ENCODE measurements at places on chromosomes 13 and 19.

DNA sequence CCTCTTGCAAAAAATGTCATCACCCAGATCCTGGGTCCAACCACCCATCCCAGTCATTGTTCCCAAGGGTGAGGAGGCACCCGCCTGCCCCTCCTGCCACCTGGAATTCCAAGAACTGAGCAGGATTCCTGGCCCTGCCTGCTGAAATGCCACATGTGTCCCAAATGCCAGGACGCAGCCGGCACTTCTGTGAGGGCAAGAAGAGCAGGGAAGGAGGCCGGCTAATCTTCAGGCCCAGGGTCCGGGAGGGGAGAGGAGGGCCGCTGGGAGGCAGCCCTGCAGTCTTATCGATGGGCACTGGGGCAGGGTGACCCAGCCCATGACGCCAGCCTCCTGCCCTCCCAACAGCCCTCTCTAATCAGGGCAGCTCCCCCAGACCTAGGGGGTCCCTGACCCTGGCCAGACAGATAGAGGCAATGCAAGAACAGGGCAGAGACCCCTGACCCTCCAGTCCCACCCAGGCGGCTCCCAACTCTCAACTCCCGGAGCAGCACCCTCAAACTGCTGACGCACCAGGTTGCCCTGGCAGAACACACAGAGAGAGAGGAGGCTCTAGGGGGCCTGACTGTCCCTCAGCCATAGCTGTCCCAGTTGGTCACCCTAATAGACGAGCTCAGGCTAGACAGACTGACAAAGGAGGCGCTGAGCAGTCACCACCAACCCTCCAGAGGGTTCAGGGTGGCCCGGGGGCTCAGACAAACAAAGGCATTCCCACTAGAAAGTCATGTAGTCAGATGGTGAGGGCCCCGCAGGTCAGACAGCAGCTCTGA, 1.5 kb downstream of the MFSD12 start:
- DNase-seq: no peak

DNA sequence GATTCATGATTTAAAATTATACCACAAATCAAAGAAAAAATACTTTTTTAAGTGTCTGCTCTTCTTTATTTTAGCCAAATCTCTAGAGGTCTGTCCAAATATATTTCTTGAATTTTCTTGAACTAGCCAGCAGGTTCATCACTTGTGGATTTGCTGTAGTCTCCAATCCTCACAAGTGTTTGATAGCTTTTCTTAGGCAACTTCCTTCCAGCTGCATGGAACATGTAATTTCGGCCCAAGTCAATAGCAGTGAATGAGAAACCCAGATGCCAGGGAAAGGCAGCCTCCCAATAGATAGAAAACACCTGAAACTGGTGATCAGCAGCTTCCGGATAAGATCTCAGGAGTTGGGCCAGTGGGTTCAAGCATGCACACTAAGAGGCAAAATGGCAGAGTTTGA, 15.6 kb upstream of the RNASEH2B start:
- no peak for DNase-seq

GRCh38 chr13:114248011-114248410, 13.3 kb downstream of the CDC16 start:
- no peak for DNase-seq

- DNase-seq: no peak
Observed at GRCh38 chr19:44957526-44957925, 2.3 kb downstream of the CLPTM1 start.

- no peak for DNase-seq
Observed at GRCh38 chr19:30334841-30335240, 37.3 kb upstream of the ZNF536 start.

- peak; percentile 20 for DNase-seq
Observed at GRCh38 chr13:44364345-44365000, 9.2 kb upstream of the SERP2 start.

DNA sequence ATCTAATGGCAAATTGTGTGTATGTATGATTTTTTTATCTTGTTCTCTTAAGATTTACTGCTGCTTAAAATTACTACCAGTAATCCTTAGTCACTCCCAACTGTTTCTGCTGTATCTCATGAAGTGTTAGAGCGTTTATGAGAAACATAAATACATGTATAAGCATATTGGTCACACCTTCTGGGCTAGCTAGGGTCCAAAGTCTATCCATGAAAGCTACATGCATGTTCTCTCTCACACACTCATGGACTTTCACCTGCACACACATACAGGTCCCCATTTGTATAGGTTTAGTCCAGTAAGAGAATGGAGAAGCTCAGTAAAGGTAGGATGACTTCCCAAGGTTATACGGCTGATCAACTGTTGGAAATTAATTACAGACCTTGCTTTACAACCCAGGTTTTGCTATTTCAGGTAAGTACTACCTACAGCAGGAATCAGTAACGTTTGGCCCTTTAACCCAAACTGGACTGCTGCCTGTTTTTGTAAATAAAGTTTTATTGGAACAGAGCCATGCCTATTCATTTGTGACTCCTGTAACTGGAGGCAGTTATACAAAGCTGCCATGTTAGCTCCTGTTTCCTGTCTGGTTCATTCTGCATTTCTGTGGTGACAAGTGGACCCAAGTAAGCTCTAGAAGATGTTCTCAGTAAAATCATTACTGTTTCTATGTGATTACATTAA, 15.3 kb downstream of the METTL21C start:
- DNase-seq: no peak

- no peak for DNase-seq
Observed at GRCh38 chr13:23384111-23384510, 49.4 kb downstream of the SACS start.

DNA sequence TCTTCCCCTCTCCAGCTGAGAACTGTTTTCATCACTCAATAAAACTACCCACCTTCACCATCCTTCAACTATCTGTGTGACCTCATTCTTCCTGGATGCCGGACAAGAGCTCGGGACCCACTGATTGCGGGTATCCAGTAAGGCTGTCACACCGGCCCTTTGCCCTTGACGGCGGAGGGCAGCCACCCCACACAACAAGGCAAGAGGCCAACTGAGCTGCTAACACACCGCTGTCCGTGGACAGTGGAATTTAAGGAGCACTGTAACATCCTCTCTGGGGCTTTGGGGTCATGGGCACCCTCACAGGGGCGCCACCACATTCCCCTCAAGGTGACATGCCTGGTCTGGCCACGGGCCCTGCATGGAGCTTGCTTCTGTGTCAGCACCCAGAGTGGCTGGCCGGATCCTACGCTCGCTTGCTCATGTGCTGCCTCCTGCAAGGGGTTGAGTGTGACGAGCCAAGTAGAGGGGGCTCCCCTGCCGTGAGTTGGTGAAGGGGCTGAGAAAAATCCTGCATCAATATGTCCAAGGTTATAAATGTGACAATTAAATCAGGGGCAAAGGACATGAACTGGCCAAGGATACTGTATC, 31.4 kb downstream of the LHFPL6 start:
- DNase-seq: no peak

GRCh38 chr13:108618233-108618632, 11.2 kb upstream of the MYO16 start:
- DNase-seq: no peak

DNA sequence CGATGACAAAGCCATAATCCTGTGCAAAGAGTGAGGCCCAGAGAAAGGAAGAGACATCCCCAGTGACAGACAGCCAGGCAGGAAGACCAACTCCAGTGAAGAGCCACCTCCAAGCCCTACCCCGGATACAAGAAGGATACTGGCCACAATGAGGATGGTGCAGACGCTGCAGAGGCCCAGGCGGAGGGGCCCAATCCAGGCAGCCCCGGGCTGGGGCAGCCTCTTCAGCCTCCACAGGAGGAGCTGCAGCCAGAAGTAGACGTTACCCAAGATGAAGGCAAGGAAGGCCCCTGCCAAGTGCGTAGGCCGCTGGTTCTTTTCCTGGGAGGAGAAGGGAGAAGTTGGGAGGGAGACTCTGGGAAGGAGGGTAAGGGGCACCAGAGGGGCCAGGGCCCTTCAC, 8.5 kb downstream of the TMEM150B start:
- DNase-seq: no peak

DNA sequence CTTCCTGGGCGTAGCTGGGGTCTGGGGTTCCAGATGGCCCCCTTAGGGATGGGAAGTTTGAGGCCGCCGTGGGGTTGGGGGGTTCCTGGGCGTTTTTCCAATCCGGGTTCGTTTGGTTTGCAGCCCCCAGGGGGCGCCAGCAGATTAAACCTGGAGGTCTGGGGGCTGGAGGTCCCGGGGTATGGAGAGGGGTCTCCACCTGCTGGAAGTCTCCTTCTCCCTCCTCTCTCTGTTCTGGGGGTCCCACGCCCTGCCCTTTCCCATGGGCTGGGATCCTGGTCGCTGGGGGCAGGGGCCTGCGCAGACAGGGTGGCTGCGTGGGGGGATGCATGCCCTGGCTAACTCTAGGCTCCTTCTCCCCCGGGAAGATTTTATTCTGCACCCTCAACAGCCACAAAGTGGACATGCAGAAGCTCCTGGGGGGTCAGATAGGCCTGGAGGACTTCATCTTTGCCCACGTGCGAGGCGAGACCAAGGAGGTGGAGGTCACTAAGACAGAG, 899 bp downstream of the GIPC3 start:
- no peak for DNase-seq

GRCh38 chr19:10706990-10707389, 5.8 kb downstream of the QTRT1 start:
- DNase-seq: no peak

- DNase-seq: no peak
Observed at GRCh38 chr19:23804676-23805075, 46.0 kb upstream of the ZNF681 start.

GRCh38 chr19:925087-925525, 729 bp upstream of the ARID3A start:
- peak; percentile 86 for DNase-seq

DNA sequence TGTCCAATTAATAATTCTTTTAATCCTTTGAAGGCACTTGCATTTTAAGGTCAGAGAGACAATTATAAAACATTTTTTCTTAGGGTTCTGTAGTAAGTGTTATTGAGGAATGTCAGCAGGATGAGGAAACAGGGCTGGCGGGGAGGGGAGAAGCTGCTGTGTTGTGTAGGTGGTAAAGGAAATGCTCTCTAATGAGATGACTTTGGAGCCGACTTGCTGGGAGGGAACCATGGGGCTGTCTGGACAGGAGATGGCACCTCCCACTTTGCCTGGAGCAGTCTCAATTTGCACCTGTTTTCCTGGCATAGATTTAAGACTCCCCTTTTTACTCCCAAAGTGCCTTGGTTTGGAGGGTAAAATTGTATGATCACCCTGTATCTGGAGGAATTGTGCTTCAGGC, 230.4 kb downstream of the ATP8A2 start:
- DNase-seq: no peak

- no peak for DNase-seq
Observed at GRCh38 chr13:38045278-38046048, 175.9 kb upstream of the TRPC4 start.

DNA sequence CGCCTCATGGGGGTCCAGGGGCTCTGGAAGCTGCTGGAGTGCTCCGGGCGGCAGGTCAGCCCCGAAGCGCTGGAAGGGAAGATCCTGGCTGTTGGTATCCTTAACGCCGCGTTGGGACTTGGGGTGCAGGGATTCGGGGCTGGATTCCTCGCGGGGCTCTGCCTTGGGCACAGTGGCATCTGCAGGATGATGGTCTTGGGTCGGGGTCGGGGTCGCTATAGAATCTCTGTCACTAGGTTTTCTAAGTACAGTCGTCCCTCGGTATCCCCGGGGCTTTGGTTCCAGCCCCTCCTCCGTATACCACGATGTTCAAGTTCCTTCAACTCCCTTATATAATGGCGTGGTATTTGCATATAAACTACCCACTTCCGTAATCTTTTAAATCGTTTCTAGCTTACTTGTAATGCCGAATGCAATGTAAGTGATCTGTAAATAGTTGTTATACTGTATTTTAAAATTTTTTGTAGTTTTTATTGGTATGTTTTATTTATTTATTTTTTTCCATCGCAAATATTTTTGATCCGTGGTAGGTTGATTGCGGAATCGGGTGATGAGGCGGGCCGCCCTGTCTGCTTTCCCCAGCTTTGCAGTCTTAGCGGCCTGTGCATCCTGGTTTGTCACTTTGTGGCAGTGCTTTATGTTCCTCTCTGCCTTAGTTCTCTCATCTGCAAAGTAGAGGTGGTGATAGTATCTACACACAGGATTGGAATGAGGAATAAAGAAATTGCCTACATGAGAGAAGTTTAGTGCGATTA, 606 bp downstream of the ERCC5 start:
- DNase-seq: no peak

GRCh38 chr19:32333227-32333626, 12.2 kb upstream of the ZNF507 start:
- no peak for DNase-seq

DNA sequence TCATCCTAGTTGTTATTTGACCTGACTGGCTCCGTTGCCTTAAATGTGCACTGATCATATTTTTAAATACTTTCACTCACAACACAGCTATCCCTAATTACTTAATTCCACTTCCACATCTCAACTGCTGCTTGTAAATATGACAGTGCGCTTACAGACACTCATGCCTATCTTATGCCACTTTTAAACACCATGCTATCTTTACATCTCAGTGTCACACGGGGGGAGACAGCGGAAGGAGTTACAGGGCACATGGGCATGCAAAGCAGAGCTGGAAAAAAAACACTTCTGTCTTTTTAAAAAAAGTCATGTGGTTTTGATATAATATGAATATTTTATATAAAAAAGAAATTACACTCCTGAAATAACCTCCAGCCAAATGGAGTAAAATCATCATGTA, 44.1 kb downstream of the SMAD9 start:
- DNase-seq: no peak

DNA sequence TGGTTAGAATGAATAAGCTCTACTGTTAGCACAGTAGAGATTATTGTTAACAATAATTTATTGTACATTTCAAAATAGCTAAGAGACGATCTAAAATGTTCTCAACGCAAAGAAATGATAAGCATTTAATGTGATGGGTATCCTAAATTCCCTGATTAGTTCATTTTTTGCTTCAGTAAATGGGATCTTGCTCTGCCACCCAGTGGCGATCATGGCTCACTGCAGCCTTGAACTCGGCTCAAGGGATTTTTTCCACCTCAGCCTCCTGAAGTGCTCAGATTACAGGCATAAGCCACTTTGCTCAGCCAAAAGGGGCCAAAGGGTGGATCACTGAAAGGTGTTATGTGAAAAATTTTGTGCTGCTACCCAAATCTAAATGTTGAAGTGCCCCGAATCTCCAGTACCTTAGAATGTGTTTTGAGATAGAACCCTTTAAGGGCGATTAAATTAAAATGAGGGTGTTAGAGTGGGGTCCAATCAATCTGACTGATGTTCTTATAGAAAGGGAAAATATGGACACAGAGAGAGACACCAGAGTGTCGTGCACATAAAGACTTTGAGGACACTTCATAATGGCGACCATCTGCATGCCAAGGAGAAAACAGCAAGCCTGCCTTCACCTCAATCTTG, 31.5 kb upstream of the ZNF766 start:
- DNase-seq: no peak

- DNase-seq: no peak
Observed at GRCh38 chr13:38685974-38686576, 802 bp upstream of the FREM2 start.

DNA sequence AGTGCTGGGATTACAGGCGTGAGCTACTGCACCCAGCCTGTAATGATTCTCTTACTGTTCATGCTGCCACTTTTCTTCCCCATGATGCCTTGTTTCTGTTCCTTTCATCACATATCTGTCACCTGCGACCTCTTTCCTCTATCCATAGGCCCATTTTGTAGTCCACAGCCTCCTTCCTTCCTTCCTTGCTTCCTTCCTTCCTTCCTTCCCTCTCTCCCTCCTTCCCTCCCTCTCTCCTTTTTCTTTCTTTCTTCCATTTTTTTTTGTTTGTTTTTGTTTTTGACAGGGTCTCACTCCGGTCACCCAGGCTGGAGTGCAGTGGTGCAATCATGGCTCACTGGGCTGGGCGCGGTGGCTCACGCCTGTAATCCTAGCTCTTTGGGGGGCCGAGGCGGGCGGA, 4.2 kb downstream of the GYS1 start:
- no peak for DNase-seq

Data from hepatic stellate cell (primary cell).